ENCODE measurements at places on chromosomes 12 and 14.

DNA sequence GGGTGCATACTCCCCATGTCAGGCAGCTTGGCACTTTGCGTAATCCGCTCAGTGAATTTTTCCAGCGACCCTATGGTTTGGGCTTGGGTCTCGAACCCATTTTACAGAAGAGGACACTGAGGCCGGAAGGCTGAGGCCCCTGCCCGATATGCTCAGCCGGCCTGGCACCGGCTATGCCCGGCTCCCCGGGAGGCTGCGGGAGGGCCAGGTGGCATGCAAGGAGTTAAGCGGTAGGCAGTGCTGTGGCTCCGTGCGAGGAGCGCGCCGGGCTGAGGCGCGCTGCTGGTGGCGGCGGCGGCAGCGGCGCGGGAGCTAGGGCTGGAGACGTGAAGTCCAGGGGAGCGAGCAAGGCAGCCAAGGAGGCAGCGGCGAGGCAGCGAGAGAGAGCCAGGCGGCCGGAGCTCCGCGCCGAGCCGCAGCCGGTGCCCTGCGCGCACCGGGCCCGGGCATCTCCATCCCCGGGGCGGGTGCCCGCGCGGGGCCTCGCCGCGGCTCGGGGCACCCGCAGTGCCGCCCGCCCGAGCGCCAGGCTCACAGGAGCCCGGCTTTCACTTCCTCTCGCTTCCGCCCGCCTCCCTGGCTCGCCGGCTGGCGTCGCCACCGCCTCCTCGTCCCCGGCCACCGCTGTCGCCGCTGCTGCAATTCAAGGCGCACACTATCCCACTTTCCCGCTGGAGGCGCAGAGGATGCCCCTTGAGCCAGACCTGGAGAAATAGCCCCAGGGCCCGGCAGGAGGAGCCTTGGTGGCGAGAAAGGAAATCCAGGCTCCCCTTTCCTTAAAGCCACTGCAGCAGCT lies at the start of gene WSCD2:
Gene WSCD2, plus strand, starts transcription at position 272 of the 796 bp plus-strand sequence. CDS start 66,545 bp downstream, outside the sequence.
- no peaks in the 10 kb centered on the region for H3K27me3 ChIP-seq
- no peak within 1 kb of the TSS for H3K27ac ChIP-seq
- H3K36me3 ChIP-seq = no peaks in the 10 kb centered on the region
- peak within 1 kb of the TSS; percentile 38 for H3K4me3 ChIP-seq
- no peaks in the 10 kb centered on the region for H3K4me1 ChIP-seq

GRCh38 chr12:104581005-104581570 lies 124.3 kb downstream of the CHST11 start:
- no peak overlapping the region for H3K4me3 ChIP-seq
- H3K27me3 ChIP-seq = no peaks in the 10 kb centered on the region
- DNase-seq = peak; percentile 9
- H3K36me3 ChIP-seq = no peaks in the 10 kb centered on the region
- no peaks in the 10 kb centered on the region for H3K4me1 ChIP-seq

- no peak for DNase-seq
- no peaks in the 10 kb centered on the region for H3K27me3 ChIP-seq
- no peak overlapping the region for H3K27ac ChIP-seq
- H3K4me1 ChIP-seq = no peaks in the 10 kb centered on the region
- H3K36me3 ChIP-seq = no peaks in the 10 kb centered on the region
These were observed 10.1 kb downstream of the KRT76 start for GRCh38 chr12:52767020-52767379.

- no peak for DNase-seq
- H3K27me3 ChIP-seq = no peaks in the 10 kb centered on the region
- H3K27ac ChIP-seq = no peak overlapping the region
- H3K36me3 ChIP-seq = no peaks in the 10 kb centered on the region
These were observed 49.2 kb downstream of the TESPA1 start for GRCh38 chr12:54935235-54935951.

DNA sequence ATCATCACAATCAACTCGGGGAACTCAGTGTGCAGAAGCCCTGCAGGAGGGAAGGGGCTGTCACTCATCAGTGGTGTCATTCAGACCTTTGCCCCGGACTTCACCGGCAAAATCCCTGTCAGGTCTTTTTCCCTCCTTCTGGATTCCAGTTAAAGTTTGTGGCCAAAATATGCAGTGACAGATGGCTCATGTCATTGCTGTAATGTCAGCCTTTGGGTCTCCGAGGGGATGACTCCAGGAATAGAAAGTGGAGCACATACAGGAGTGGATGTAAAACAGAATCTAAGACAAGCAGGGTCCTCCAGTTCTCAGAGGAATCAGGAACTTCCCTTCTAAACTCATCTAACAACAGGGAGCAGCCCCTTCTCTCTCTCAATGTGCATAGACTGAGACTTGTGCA lies 130.3 kb upstream of the RASSF8 start:
- H3K4me1 ChIP-seq = peaks cover 8% of the 10 kb centered on the region
- no peaks in the 10 kb centered on the region for H3K36me3 ChIP-seq
- no peak overlapping the region for H3K27ac ChIP-seq
- no peak for DNase-seq
